ENCODE measurements at places on chromosomes 12 and 14.

DNA sequence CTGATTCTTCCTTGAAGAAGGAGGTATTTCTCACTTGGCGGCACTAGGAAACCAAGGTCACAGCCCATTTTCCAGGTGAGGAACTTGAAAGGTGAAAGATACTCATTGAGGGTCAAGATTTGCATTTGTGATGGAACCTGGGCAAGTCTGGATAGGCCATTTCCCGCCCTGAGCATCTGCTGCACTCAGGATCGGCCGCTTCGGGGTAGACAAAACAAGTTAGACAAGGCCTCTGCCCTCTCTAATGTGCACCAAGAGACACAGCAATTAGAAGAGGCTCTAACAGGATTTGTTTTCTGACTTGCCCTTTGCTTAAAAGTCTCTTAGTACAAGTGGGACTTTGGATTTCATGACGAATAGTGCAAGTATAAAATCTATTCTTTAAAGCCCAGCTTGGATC, 167.2 kb downstream of the KTN1 start:
- no peak for DNase-seq

DNA sequence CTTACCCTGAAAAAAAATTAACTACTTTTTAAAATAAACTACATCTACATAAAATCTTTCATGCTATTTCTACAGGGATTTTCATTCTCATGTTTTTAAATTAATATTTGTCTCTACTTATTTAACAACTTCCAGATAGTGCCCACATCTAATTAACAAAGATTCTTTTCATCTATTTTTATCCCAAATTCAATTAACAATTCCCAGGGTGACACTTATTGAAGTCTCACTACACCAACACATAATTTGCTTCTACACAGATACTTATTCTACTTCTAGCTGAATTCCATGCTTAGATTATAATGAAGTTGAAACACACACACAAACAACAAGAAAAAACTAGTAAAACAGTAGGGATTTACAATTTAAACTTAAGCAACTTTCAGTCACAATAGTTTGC, 336.6 kb downstream of the ACSS3 start:
- no peak for DNase-seq

DNA sequence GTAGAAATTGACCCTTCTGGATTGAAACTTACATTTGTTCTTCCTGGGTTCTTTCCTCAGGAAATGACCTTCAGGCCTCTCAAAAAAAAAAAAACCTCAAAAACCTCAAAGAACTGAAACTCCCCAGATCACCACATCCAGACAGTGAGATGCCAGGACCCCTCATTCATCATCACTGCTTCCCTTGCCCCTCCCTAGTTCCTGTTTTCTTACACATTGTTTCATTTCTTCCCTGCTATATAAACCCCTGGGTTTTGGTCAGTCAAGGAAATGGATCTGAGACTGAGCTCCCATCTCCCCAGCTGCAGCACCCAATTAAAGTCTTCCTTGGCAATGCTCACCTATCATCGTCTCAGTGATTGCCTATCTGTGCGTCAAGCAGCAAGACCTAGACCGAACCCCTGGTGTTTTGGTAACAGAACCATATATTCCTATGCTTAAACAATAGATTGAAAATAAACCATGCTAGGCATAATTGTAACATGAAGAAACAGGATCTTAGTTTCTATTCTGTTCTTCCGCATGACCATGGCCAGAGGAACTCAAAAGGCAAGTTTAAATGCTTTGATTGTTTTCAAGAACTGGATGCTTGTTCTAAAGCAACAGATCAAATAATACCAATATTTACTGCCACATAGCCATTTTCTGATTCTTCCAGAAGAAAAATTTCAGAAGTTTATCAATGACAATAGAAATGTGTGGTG, 108.0 kb upstream of the MAX start:
- no peak for DNase-seq

DNA sequence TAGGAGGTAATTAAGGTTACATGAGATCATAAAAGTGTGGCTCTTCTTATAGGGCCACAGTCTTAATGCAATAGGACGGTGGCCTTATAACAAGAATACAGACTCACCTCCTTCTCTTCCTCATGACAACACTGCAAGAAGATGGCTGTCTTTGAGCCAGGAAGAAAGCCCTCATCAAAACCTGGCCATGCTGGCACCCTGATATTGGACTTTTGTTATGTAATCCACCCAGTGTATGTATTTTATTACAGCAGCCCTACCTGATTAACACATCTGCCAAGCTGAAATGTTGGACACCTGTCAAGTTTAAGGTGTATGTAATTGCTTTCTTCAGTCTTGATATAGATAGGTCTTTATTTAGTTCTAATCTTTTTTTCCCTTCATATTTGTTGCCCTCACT, 217.0 kb downstream of the GPHN start:
- no peak for DNase-seq

GRCh38 chr12:105100998-105101397, 6.5 kb upstream of the WASHC4 start:
- DNase-seq, result no peak

DNA sequence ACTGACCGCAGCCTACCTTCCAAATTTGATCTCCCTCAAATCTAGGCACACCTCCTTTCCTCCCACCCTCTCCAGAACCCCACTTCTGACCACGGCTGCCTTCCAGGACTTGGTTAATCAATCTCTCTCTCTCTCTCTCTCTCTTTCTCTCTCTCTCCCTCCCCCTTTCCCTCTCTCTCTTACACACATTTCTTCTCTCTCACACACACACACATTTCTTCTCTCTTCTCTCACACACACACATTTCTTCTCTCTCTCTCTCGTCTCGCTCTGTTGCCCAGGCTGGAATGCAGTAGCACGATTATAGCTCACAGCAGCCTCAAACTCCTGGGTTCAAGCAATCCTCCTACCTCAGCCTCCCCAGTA, 521 bp upstream of the GMFB start:
- DNase-seq, result no peak

DNA sequence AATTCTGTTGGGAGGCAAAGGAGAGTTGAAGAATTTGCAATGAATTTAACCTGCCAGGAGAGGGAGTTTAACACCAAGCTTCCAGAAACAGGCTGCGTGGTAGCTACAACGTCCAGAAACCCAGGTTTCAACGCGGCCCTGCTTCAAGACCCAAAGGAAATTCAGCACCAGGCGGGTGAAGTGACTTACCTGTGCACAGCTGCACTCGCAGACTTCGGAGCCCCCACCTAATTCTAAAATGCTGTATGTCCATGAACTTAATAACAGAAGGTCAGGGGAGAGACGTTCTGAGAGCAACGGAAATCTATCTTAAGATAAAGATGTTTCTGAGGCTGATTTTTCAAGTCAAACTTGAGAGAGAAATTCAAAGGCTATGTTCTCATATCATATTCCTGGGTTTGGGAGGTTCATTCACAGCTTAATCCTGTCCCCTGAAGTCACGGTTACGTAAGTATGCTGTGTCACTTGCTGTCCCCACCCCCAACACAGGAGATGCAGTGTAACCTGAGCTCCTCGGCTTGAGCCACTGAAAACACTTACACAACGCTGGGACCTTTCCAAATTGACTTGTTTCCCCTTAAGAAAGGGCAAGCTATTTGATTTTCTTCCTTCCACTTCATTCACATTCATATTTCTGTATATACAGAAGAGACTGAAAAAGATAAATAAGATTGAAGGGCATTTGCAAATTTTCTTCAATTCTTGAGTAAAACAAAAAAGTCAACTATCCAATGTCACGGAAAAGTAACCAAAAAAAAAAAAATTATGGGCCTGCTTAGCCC, 22.7 kb downstream of the CLIP1 start:
- no peak for DNase-seq

DNA sequence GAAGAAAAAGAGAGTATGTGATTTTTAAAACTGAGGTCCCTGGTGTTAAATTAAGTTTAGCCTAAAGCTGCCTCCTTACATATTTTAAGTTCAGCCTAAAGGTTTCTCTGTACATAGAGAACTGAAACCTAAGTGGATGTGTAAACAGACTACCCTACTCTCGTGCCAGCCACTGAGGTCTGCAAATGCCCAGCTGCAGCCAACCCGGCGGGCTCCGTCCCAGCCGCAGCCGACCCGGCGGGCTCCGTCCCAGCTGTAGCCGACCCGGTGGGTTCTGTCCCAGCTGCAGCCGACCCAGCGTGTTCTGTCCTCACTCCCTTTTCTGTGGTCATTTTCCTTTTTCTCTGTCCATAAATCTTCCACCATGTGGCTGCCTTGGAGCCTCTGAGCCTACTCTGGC, 97.2 kb upstream of the SFSWAP start:
- no peak for DNase-seq

GRCh38 chr12:130672089-130672820, 43.8 kb downstream of the RIMBP2 start:
- DNase-seq, result no peak

DNA sequence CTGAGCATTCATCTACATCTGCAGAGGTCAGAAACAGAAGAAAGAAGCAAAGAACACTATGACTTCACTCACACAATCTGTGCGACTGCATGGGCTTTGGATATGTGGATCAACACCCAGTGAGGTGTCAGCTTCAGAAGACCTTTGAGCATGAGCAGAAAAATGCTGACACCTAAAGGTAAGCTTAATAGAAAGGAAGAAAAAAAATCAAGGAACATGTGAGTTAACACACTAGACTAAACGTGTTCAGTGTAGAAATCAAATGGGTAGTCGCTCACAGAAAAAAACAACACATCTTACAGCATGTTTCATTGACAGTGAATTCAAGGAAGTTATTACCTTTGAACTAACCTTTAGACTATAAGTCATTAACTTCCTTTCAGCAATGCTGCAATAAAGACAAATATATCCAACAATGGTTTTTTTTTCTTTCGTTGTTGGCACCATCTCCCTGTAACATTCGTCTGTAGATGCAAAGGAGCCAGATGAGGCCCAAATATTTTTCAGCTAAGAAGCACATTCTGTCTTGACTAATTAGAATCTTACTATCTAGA, 30.9 kb downstream of the RTRAF start:
- no peak for DNase-seq

GRCh38 chr14:70084226-70084625, 104.5 kb downstream of the SLC8A3 start:
- peak; percentile 6 for DNase-seq

DNA sequence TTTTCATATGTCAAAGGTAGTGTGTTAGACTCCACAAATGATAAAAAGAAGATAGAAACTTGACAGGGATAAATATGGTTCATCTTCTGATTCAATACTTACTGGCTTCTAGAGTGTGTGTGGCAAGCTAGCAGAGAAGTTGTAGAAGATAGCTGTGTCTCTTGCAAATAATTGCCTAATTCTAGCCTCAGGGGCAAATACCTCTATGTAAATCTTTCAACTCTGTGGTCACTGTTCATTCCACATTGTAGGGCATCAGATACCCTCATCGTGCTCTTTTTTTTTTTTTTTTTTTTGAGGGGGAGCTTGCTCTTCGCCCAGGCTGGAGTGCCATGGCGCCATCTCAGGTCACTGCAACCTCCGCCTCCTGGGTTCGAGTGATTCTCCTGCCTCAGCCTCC, 1.7 kb downstream of the OLR1 start:
- no peak for DNase-seq

- peak; percentile 48 for DNase-seq
Observed at GRCh38 chr12:130423136-130423535, 85.4 kb downstream of the PIWIL1 start.

GRCh38 chr14:56664811-56665421, 85.3 kb downstream of the TMEM260 start:
- no peak for DNase-seq

- no peak for DNase-seq
Observed at GRCh38 chr14:71166180-71166837, 259.1 kb downstream of the PCNX1 start.

DNA sequence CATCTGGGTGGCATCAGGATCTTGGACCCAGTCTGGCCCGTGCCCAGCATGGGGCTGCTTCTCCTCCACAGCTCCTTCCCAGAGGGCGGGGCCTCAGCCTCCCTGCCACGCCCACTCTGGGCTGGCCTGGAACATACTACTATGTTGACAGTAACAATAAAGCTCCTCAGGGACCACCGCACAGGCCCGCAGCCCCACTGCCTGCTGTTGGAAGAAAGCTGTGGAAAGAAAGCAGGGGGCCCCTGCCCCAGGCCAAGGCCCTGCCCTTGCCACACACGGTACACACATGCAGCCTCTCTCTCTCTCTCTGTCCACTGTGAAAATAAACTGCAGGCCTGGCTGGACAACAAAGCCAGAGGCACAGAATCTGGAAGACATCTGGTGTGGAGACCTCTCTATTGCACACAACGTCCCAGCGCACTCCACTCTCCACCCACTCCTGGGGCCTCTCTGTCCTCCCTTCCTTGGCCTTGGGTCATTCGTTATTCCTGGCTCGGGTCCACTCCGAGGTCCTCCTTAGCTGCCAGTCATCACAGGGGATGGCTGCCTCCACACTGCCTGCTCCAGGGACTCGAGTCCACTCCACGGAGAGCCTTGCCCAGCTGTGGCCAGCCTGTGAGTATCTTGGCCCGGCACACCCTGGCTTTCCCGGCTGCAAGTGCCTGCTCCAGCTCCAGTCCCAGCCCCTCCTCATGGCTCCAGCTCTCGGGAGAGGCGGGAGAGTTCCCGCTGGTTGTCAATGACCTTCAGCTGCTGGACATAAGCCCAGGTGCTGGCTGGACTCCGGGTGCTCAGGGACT, 11.8 kb upstream of the ENDOU start:
- peak; percentile 95 for DNase-seq

- no peak for DNase-seq
Observed at GRCh38 chr12:117486840-117487659, 125.6 kb upstream of the NOS1 start.

GRCh38 chr12:2198005-2198501, 145.3 kb downstream of the CACNA1C start:
- no peak for DNase-seq

- no peak for DNase-seq
Observed at GRCh38 chr12:108254517-108255251, 84.4 kb downstream of the CMKLR1 start.

DNA sequence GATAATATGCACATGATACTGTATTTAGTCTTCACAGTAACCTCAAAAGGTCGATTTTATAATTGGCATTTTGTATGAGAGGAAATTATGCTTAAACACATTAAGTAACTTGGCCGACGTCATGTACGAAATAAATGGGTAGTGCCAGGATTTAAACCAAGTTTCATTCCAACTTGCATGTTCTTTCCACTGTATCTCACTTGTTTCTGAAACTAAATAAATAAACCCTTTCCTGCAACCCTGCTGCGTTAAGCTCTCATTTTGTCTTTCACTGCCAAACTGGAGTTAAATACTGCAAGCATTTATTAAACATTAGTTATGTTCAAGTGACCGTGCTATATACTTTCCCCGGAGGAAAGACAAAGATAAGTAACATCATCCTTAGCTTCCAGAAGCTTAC, 293.9 kb upstream of the PRKD1 start:
- DNase-seq, result no peak

DNA sequence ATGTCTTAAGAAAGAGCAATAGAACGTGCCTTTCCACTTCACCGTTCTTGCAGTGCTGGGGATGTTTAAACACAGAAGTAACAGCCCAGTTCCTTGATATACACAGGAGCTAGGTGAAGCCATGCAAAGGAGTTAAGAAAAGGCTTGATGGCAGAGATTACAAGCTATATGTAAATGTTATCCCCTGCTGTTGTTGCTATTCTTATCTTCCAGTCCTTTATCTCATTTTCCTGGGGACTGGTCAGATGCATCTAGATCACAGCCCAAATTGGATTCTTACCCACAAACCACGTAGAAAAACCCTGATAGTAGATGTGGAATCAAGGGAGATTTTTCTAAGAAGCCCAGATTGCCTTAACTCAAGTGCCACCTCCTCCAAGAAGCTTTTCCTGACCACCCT, 5.5 kb downstream of the ASCL1 start:
- no peak for DNase-seq

- peak; percentile 77 for DNase-seq
Observed at GRCh38 chr14:99724939-99725773, 41.1 kb downstream of the CYP46A1 start.
